ENCODE measurements at places on chromosomes 2 and 18.

- DNase-seq = no peak
Measured at GRCh38 chr2:40041422-40042382, 262.6 kb upstream of the THUMPD2 start.

DNA sequence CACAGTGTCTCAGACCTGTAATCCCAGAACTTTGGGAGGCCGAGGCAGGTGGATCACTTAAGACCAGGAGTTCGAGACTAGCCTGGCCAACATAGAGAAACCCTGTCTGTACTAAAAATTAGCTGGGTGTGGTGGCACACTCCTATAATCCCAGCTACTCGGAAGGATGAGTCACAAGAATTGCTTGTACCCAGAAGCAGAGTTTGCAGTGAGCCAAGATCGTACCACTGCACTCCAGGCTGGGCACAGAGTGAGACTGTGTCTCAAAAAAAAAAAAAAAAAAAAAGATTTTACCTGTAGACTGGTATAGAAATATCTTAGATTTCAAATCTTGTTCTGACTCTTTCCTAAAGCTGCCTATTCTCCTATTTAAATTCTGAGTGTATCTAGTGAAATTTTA is 7.2 kb upstream of the KLHL29 start:
- no peak for DNase-seq

- peak; percentile 43 for DNase-seq
Measured at GRCh38 chr2:213147538-213147937, 3.9 kb downstream of the IKZF2 start.

GRCh38 chr18:22309191-22309590 is 108.5 kb downstream of the CTAGE1 start:
- no peak for DNase-seq

DNA sequence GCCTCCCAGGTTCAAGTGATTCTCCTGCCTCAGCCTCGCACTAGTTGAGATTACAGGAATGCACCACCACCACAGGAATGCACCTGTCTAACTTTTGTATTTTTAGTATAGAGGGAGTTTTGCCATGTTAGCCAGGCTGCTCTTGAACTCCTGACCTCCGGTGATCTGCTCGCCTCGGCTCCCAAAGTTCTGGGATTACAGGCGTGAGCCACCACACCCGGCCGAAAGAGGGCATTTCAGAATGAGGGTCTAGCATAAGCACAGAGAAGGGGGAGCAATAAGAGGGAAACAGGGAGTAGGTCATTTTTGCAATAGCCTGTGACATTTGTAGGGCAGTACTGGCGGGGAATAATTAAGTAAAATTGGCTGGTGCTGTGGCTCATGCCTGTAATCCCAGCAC is 1.9 kb upstream of the SPAST start:
- DNase-seq = no peak

- no peak for DNase-seq
Measured at GRCh38 chr18:56412951-56413350, 225.4 kb downstream of the TXNL1 start.

- no peak for DNase-seq
Measured at GRCh38 chr2:96907115-96908041, 37.5 kb upstream of the SEMA4C start.

- no peak for DNase-seq
Measured at GRCh38 chr2:197249381-197250083, 61.0 kb downstream of the ANKRD44 start.

DNA sequence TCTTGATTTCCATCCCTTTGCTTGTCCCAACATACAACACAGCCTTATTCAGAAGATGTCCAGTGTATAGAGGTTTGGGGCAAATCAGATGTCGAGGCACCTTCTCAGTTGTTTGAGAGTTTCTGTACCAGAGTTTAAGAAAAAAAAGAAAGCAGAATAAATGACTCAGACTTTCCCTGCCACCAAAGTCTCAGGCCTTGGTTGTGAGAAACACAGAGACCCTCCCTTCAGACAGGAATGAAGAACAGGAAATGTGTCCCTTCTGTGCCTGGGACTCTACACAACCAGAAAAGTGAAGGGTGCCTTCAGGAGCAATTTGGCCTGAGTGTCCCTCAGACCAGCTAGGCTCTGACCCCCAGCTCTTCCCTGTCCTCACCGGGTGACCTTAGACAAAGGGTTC is 37.3 kb upstream of the REL start:
- no peak for DNase-seq

DNA sequence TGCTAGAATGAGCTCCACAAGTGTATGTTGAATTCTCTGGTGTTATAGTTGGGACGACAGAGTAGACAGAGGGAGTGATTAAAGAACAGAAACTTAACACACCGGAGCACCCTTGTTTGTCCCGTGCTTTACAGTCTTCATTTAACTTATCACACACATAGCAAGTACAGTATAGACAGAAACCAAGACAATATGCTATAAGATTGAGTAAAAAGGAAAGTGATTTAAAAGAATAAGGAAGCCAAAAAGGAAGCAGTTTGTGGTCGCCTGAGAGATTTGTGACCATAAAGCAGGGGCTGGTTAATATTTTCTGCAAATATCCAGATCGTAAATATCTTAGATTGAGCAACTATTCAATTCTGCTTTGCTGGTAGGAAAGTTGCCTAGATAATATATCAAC is 1128.4 kb downstream of the TSN start:
- DNase-seq = no peak

DNA sequence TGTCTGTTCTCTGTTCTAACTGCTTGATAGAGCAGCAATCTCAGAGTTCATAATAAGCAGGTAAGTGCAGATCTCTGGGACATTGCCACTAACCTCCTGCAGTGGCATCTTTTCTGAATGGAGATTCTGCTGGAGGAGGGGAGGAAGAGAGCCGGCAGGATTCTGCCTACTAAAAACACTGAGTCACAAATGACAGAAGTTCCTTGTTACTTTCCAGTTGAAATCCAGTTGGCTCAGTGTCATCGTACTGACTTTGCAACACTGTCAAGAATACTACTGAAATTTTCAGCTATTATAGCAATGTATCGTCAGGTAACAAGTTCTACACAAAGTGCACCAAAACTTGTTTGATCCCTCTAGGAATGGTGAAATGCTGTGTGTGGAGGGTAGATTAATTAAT is 79.6 kb upstream of the ST6GAL2 start:
- DNase-seq = no peak

- no peak for DNase-seq
Measured at GRCh38 chr2:19219060-19219459, 139.4 kb downstream of the OSR1 start.

- DNase-seq = no peak
Measured at GRCh38 chr18:30451981-30452380, 590.6 kb downstream of the DSC3 start.

DNA sequence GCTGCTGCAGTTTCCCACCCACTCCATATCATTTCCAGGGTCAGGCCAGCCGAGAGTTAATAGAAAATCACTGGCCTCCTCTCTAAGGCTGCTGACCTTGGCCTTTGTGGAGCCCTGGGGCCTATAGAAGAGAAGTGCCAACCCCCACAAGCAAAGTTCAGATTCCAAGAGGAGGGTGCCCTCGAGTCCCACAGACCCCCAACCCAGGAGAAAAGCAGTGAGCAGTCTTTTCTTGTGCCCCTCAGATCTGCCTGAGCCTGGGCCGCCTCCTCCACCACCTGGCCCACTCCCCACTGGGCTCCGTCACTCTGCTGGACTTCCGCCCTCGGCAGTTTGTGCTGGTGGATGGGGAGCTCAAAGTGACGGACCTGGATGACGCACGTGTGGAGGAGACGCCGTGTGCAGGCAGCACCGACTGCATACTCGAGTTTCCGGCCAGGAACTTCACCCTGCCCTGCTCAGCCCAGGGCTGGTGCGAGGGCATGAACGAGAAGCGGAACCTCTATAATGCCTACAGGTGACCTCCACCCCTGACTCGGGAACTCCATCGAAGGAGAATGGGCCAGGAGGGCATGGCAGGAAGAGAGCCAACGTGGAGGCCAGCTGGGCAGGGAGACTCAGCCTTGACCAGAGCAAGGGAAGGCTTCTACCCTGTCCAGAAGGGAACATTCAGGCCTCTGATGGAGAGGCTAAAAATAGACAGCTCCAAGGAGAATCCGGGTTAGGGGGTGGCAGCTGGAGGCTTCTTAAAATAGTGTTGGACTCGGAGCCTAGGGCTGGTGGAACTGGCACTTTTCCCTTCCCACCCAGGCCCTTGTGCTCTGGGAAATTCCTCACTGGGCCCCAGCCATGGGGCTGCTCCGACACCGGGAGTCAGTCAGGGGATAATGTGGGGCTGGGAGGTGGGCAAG is 6.2 kb downstream of the PKDCC start:
- DNase-seq = no peak

- no peak for DNase-seq
Measured at GRCh38 chr18:71887509-71887908, 656.6 kb downstream of the CBLN2 start.

DNA sequence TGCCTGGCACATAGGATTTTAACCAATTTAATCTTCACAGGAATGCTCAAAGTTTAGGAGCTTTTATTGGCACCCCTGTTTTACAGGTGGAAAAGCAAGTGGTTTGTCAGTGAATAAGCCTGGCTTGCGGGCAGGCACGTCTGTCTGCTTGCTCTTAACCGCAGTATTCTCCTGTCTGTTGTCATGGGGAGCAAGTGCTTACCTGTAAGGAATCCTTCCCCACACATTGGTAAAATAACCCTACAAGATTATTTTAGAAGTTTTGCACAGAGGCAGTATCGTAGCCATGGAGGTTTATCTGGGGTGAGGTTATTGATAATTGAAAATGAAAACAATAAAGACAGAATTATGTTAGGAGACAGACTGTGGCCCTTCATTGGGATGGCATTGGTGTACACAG is 174.9 kb downstream of the AGAP1 start:
- no peak for DNase-seq

DNA sequence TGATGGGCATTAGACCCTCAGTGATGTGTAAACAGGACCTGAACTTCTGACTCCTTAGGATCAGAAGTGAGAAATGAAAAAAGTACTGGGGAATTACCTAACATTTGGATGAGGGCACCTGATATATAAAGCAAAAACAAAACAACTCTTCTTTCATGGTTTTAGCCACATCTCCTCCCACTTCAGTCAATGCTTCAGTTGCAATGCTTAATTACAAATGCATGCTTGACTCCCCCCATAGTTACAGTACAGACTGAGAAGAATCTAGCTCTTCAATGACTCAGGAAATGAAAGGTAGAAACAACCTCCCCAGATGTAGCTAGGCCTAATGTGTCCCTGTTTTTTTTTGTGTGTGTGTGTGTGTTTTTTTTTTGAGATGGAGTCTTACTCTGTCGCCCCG is 276.8 kb upstream of the POU3F3 start:
- no peak for DNase-seq

DNA sequence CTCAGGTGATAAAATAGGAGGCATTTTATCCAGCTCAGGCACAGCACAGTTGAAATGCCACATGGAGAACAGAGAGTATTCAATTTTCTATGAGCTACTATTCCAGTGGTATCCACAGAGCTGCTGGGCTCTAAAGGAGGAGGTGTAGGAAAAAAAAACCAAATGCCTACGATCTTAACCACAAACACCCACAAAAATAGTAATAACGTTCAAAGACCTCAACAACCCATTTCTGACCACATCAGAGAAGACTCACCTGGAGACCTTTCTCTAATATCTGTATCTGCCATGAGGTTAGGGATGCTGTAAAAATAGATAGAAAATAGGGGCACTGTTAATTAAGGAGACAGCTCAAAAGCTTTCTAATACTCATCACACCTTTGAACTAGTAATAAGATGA is 294.6 kb upstream of the PARD3B start:
- DNase-seq = no peak

DNA sequence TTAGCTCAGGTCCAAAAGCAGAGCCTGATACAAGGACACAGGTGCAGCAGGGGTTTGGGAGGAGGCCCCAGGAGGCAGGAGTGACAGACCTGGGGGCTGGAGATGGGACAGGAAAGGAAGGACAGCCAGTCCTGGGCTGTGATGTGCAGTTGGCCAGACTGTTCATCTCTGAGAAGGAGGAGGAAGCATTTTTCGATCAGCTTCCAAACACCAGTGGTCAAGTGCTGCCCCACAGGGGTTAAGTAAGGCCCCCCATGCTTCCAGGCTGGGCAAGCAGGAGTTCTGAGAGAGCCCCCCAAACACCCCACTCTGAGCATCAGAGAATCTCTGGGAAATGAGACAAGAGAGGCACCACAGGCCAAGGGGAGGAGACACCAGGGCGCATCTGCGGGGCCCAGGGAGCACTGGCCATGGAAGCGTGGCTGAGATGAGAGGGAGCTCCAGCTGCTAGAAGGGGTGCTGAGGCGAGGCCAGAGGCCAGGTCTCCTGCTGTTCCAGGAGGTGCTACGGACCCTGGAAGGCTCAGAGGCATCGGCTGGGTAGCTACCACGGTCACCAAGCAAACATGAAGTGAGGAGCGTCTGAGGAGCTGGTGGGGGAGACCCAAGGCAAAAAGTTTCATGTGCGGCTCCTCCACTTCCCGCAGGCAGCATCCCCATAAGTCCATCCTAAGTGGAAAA is 5.6 kb upstream of the HDAC4 start:
- DNase-seq = no peak

- peak; percentile 6 for DNase-seq
Measured at GRCh38 chr18:1585881-1586488, 681.3 kb downstream of the ADCYAP1 start.

DNA sequence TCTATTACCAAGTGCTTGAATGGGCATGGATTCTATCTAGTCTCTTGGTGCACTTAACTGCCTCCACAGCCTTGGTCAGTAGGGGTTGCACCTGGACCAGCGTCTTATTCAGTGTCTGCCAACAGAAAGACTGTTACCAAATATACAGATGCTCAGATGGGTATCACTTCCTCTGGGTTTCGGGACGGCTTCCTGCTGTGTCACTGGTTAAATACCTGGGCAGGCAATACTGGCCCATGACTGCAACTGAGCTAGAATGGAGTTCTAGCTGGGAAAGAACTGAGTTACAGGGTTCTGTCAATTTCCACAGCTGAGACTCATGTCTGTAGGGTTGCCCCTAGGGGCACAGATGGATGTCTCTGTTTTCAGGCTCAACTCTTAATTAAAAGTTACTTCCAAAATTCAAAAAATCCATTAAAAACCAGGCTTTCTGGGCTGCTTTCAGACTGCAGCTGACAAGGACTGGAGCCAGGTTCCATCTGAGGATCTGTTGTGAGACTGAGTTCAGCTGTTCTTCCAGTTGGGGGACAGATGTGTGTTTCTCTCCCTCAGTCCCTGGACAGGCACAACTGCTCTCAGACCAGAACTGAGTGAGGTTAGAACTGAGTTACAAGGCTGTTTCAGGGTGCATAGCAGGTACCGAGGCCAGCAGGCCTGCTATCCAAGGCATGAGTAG is 789.6 kb upstream of the SLC8A1 start:
- no peak for DNase-seq

DNA sequence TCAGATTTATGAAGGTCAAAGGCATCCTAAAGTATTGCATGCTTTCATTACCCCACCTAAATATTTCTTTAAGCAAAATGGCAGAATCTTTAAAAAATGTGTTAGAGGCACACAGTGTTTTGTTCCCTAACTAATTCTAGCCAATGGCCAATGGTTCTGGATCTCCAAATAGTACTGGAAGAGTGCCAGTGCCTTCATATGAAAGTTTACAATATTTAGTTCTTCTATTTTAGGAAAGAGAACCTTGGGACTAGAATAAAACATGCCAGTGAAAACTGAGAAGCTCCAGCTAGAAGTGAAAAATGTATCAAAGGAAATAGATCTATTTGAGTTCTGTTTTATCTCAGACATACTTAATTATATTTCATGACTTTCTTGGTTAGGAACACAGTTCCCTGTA is 37.1 kb downstream of the TACR1 start:
- DNase-seq = no peak

- DNase-seq = no peak
Measured at GRCh38 chr18:2914881-2915240, 68.1 kb downstream of the EMILIN2 start.
